ENCODE measurements at places on chromosomes 12 and 14.

- no peak for DNase-seq
These were observed 340.5 kb downstream of the TMEM121 start for GRCh38 chr14:105866841-105867321.

DNA sequence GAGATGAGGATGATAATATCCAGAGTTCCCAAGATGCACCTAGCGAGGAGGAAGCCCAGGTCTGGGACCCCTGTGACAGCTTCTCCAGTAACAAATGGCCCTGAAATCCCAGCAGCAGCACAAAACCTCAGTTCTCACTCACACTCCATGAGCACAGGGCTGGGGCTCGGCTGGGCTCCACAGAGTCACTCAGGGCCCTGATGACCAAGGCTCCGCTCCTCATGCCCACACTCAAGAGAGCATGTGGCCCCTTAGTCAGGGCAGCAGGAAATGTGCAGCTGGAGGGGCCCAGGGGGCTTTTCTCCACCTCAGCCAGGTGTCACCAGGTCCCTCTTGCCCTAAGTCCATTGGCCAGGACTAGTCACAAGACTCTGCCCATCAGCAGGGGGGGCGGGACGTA, 242.7 kb upstream of the SFSWAP start:
- DNase-seq = no peak

GRCh38 chr12:118398940-118399339, 22.6 kb downstream of the SUDS3 start:
- DNase-seq = no peak

GRCh38 chr14:100673807-100674154, 52.9 kb upstream of the DLK1 start:
- no peak for DNase-seq

GRCh38 chr12:113935459-113935858, 30.7 kb downstream of the RBM19 start:
- DNase-seq = no peak

DNA sequence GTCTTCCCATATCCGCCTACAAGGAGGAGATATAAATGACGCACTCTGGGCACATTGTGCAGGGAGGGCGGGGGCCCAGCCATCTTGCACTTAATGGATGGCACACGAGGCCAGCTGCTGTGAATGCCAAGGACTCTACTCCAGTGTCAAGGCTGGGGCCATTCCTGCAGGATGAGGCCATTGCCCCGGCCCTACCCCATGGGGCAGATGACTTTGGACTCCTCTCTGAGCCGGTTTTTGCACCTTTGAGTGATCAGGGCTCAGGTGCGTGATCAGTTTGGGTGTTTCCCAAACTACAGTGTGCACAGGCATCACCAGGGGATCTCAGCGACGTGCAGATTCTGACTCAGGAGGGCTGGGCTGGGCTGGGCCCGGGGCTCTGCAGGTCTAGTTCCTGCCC, 16.1 kb downstream of the MMAB start:
- DNase-seq = no peak

- no peak for DNase-seq
These were observed 13.5 kb downstream of the HECTD1 start for GRCh38 chr14:31194095-31194494.

GRCh38 chr14:55192054-55192621, 753 bp upstream of the DLGAP5 start:
- no peak for DNase-seq

DNA sequence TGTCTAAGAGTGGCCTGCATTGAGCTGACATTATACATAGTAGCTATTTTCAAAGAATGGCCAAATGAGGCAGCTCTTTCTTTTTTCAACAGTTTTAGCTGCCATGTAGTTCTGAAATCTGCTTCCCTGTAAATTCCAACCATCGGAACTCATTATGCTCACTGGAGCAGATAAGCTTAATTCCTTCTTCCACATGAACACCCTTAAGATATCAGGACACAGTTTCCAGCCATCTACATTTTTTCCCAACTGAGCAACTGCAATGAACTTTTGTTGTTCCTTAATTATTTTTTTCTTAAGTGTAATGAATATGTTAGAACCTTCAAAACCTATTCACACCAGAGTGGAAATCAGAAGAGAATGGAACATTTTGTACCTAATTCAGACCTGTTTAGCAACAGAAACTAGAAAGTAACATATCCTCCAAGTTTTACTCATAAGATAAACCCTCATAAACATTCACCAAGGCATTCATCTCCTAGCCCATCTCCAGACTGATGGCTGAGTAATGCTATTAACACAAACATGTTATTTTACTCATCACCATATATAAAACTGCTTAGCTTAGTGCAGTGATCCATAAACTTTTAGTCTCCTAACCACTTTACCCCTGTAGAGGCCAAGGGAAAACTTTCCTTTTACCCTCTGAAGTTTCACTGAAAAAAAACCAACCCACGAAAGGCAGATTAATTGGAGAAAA, 296.1 kb upstream of the SYT1 start:
- DNase-seq = no peak

DNA sequence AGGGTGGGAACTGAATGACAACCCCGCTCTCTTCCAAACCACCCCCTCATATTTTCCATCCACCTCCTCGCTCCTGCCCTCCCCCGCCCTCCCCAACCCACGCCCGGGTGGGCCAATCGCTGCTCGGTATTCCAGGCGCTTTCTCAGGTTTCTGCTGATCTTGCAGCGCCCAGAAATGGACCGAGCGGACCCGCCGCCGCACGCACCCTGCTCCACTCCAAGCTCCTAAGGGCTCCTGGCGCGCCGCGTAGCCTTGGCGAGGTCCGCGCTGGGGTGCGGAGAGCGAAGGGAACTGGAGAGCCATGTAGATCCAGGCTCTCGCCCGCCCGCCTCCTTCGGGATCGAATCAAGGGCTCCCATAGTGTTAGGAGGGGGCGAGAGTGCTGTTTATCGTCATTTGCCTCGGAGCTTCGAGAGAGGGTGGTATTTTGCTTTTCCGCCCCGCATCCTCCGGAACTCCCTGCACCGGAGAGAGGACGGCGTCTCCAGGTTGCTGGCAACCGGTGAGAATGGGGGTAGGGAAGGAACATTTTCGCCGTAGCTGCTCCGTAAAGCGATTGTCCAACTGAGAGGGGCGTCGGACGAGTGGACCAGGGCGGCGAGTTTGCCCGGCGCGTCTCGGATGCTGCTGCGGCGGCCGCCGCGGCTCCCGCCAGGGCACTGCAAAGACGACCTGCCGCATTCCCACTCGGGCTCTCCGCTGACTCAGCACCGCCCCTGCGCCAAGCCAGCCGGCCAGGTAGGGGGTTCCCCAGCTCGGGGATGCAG, at the start of gene KCNA1:
KCNA1 (plus strand) TSS at position 172 of the 768 bp plus-strand sequence. CDS start 1,474 bp downstream, outside the sequence.
- no peak for DNase-seq

DNA sequence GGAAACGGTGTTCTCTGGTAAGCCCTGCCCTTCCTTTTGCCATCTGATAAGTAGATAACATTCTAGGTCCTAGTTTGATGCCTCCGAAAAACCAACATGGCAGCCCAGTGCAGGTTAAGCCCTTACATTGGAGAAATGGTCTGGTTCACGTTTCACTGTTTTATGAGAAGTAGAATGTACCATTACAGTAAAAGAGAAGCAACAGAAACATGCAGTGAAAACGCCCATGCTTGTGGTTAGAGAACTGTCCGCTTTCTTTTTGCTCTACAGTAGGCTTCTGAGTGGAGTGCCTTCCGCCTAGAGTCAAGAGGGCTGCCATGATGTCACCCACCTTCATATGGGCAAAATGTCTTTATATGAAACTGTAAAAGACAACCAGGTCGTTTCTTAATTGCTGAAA, 190.4 kb upstream of the BCL2L14 start:
- DNase-seq = no peak

GRCh38 chr12:18320976-18321375, 59.7 kb downstream of the PIK3C2G start:
- DNase-seq = no peak

DNA sequence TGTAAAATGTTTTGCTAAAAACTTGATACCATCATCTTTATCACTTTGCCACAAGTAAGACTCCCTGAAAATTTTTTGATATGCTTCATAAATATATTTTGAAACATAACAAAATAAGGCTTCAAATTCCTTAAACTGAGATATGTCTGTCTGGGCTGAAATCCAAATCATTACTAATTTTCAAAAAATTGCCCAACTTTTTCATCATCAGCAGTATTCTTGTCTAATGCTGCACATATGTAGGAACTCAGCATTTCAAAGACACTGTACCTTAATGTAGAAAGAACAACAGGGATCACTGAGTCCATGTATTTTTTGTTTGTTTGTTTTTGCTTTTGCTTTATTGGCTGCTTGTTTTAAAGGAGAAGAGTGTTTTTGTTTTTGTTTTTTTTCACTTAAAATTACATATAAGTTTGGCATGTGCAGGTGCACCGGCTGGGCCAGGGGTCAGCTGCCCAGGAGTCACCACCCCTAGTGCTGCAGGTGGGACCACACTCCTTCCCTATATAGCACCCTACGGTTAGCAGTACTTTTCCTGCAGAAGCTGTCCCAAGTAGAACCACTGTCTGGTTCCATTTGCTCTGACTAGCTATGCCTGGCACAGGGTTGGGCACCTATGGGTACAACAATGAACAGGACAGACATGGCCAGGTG, 231.2 kb downstream of the PIK3C2G start:
- DNase-seq = no peak

DNA sequence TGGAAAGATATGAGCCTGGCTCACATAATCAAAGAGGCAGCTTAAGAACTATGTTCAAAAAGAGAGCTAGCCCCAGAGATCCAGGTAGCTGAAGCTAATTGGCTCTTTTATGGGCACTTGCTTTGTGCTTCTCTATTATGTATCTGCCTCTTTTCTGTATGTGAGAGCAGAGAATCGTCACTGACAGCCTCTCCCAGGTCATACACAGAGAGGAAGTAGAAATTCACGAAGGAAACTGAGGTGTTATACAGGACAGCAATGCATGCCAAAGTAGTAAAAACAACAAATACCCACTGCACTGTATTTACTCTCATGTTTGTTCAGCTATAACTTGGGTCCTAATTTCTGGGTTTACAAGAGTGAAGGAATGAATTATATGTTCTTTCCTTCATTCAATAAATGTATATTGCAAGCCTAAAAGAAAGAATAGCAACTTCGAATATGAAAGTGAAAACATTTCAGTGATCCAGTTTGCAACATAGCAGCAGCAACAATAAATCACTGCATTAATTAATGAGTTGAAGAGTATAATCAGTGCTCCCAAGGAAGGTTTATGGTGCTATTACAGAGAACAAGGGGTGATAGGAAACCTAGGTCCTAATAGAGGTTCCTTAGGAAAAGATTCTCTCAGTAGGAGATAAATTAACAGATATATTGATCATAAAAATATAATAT, 47.1 kb upstream of the ATXN7L3B start:
- DNase-seq = no peak

DNA sequence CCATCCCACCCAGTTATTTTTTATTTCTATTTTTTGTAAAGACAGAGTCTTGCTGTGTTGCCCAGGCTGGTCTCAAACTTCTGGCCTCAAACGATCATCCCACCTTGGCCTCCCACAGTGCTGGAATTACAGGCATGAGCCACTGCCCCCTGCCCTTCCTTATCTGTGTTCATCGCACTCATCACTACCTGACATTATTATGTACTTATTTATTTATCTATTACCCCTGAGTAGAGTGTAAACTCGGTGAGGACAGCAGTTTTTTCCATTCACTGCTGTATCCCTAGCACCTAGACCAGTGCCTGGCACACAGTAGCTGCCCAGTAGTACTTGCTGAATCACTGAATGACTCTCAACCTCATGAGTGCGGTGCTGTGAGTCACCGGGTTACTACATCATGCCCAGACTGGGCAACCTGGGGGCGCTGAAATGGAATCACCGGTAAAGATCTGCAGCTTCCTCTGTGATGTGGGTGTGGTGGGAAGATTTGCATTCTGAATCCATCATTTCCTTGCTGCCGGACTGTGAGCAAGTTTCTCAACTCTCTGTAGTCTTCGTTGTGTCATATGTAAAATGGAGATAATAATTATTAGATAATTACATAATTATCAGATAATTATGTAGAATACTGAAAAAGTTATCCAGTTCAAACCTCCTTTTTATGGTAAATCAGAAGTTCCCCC, 81.9 kb upstream of the USP44 start:
- no peak for DNase-seq

- DNase-seq = no peak
These were observed 5.9 kb upstream of the PRPH start for GRCh38 chr12:49288922-49289555.

- DNase-seq = no peak
These were observed 498.2 kb downstream of the GLT1D1 start for GRCh38 chr12:129351481-129351880.

DNA sequence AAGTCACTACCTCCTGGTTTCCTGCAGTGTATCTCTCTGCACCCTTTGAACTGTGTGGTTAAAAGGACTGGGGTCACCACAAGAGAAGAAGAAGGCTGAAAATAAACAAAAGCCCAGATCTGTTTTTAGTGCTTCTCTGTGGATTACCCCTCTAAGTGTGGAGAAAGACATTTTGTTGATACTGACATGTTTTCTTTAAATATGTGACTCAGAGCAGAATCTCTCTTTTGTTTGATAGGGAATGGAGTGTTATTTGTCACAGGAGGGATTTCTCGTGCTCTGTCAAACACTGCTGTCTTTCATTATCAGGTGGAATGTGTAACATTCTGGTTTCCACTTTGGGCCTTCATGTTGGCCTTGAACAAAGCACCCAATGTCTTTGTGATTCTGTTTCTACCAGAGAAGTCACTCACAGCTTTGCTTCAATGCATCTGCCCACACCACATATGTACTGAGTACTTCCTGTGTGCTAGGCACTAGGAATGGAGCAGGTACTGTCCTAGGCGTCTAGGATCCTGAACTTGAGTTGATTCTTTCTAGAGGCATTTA, 82.1 kb downstream of the PLXNC1 start:
- no peak for DNase-seq

- no peak for DNase-seq
These were observed 28.9 kb downstream of the RXYLT1 start for GRCh38 chr12:63808631-63809030.

DNA sequence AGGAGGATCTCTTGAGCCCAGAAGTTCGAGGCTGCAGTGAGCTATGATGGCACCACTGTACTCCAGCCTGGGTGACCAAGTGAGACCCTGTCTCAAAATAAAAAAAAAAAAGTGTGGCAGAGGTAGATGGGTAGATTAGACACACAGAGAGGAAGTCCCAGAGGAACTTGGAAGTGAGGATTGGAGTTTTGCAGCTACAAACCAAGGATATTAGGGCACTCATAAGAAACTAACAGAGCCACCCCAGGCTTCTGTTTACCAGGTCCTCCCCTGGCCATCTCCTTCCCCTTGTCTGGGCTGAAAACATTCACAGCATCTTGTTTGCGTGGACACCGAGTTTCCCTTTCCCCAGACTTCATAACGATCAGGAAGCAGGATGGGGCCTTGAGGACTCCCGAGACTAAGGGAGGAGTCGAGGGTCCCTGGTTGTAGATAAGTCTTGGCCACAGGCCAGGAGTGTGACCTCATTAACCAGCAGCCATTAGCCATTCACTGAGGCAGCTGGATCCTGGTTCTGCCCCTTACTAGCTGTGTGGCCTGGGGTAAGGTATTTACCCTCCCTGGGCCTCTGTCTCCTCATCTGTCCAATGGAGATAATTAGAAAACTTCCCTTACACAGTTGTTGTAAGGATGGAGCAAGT, 2.1 kb downstream of the MAP1LC3B2 start:
- no peak for DNase-seq

Data from activated CD4-positive, CD25-positive, alpha-beta regulatory T cell (primary cell).